ENCODE measurements at places on chromosomes 4 and X.

DNA sequence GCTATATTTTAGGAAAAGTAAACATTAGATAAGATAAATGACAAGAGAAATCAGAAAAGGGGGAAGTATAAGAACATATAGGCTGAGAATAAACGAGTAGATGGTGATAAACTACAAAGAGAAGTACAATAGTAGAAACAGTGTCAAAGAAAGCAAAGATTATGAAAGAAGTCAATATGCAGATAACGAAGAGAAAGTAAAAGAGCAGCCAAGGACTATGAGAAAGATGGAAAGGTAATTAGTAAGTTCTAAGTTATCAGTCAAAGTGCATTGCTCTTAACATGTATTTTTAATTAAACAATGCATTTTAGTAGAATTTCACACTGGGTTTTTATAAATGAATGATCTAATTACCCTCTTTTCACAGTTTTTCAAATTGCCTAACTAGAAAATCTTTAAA, 1801.3 kb upstream of the PCDH10 start:
- no peak for DNase-seq

DNA sequence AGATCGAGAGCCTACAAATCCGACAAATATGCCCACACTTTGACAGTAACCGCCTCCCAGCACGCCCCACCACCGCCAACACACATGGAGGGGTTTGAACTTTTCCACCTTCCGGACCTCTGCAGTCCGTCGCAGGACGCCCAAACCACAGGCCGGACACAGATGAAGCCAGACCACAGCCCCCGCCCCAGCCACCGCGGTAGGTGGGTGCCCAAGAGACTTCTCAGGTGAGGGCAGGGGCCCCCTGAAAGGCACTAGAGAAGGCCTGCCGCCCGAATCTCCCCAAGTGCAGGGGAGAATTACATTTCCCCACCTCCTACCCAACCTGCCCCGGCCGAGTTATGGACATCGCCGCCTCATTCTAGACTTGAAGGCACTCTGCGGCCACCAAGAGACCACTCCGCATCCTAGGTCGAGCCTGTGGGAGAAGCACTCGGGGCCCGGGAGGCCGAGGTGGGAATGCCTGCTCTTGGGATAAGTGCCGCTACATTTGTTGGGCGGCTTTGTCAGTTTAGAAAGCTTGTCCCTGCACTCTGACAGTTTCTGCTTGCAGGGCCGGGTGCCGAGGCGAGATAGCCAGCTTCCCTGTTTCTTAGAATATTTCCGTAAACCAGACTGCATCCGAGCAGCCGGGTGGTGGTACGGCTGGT, 21.5 kb downstream of the HAND2 start:
- DNase-seq = no peak

DNA sequence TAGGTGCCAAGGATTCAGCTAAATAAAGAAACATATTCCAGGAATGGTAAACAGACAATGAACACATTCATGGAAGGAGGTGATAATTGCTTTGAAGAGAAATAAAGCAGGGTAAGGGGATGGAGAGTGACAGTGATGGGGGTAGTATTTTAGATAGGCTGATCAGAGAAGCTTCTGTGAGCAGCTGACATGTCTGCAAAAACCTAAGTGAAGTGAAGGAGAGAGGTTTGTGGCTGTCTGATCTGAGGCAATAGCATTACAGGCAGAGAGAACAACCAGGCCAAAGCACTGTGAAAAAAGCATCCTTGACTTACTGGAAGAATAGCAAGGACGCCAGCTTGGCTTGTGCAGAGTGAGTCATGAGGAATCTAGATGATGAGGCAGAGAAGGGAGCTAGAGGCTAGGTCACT, 271.9 kb upstream of the GATB start:
- DNase-seq = no peak

DNA sequence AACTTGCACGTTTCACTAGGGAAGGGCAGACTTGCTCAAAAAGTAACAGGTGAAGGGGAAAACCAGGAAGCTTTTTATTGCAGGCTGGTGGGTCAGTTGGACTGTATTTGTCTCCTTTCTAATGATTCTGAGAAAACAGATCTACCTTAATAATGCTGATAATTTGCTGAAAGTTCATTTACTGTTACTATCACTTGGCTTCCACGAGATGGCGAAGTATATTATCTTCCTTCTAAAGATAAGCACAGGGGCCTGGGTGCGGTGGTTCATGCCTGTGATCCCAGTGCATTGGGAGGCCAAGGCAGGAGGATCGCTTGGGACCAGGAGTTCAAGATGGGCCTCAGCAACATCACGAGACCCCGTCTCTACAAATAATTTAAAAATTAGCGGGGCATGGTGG, 16.4 kb downstream of the CCKAR start:
- no peak for DNase-seq

- no peak for DNase-seq
Observed at GRCh38 chrX:102154900-102155805, 624 bp downstream of the BEX5 start.

DNA sequence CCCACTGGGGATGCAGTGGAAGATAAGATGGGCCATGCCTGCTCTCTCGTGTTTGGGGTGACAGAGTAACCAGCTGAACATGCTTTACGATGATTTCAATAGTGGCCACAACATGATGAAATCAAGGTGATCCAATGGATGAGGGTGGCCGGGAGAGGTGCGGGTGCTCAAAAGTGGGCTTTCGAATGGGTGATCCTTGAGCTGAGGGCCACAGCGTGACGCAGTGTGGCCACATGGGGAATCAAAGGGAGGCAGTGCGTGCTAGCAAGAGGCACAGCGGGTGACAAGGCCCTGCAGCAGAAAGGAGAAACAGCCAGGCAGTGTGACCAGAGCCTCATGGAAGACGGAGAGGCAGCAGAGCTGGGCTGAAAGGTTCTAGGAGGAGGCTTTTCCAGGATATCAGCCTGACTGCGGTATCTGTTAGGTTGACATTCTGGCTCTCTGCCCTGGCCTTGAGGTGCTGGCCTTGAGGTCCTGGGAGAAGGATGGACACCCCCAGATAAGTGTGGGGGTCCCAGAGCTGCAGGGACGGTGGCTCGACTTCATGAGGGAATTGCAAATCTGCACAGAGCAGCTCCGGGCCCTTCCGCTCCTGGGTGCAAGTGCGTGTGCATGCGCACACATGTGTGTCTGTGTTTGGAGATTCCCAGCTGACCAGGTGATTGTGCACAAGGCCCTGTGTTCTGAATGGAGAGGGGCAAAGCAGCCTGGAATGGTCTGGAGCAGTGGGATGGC, 38.0 kb upstream of the GPR78 start:
- DNase-seq = no peak

- DNase-seq = no peak
Observed at GRCh38 chrX:143500751-143501150, 16.5 kb downstream of the SPANXN3 start.

GRCh38 chr4:17512973-17513665, 1.2 kb upstream of the QDPR start:
- no peak for DNase-seq

DNA sequence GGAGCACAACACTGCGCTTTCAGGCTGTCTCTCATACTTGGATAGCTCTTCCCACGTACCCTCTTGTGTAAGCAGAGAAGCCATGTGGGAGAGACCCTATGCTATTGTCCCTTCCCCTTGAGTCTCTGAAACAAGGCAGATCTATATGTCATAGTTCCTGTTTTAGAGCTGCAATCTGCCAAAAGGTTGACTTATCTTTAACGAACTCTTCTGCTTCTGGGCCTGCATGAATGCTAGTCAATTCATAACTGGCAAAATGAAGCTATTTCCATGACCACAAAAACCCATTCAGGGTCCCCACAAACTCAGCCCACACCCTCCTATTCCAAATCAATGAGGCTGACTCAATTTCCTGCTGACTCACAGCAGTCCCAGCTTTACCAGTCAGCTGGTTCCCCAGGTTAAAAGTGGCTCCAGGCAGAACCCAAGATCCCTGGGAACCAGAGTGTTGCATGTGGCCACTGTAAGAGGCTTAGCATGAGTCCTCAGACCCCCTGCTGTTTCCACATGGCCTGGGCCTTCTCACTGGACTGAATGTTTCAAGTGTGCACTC, 25.3 kb upstream of the SOD3 start:
- DNase-seq = no peak

DNA sequence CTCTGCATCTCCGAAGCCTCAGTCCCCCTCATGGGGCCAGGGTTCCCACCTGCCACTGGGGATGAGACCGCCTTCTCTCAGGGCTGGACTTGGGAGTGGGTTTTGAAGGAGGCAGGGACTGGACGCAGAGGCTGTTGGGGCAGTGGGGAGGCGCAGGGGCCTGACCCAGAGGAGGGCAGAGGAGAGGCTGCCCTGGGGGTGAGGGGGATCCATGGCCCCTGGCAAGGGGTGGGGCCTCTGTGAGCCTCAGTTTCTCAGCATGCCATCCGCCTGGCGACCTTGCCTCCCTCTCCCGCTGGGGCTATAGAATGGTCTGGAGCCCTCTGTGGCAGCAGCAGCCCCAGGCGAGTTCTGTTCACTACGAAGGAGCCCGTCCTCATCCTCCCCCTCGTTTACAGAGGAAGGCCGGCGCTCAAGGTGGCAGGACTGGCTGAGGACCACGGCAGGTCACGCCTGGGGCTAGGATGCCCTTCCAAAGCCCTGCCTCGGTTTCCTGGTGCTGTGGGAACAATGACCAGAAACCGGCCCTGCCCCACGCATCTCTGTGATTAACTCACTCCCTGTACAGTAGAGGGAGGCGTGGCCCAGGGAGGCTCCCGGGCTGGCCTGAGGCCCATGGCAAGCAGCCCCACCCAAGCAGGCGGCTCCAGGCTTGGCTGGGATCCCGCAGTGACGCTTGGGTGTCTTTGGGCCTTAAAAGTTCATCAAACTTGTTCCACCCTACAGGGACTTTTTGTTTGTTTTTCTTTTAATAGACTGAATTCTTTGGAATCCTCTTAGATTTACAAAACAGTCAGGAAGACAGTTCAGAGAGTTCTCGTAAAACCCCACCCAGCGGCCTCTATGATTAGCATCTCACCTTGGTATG, 16.0 kb upstream of the SH3TC1 start:
- no peak for DNase-seq

- no peak for DNase-seq
Observed at GRCh38 chr4:159434114-159434870, 331.4 kb downstream of the RAPGEF2 start.

GRCh38 chr4:56416349-56416748, 19.1 kb downstream of the PPAT start:
- DNase-seq = no peak

DNA sequence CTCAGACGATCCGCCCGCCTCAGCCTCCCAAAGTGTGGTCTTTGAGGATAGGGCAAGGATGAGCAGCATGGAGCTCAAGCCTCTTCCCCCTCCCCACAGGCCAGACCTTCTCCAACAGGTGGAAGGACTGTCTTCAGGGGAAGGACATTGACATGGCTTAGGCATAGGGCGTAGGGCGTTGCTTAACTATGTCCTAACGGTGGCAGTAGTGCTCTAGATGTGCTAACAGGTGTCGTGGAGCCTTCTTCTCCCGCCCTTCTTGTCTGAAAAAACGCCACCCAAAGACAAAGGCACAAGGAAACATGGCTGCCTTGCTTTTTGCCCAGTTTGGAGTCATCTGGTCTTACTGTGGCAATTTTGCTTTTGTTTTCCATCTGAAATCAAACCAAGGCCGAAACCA, 219.8 kb downstream of the OR13H1 start:
- DNase-seq = no peak

GRCh38 chrX:84153538-84153937, 34.5 kb downstream of the RPS6KA6 start:
- no peak for DNase-seq

DNA sequence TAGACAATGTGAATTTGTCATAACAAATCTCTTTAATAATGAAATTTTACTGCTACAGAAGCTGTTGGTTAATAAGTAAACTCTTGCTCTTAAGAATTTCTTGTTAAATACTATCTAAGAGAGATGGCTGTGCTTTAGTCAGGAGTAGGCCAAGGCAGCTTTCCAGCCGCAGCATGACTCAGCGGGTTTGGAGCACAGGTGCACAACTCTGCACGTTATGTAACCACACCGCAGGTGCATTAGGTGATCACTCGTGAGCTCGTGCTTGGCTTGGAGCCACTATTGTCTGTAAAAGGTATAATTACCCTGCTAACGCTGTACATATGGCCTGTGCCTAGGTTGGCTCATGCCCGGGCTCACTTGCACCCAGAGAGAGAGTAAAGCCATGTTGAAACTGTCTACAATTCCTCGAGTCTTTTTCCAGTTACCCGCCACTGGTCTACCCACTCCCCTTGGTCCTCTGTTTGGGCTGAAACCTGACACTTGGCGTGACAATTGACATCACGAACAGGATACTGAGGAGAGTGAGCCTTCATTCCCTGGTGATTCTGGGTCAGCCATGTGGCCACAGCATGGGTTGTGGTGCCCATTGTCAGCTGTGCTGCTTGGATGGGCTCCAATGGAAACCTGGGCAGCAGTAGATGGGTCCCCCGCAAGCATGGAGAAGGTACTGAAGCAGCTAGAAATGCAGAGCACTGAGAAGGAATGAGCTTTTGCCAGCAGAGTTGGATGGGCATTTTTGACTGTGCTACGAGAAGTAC, 18.4 kb upstream of the ANAPC4 start:
- peak; percentile 12 for DNase-seq

DNA sequence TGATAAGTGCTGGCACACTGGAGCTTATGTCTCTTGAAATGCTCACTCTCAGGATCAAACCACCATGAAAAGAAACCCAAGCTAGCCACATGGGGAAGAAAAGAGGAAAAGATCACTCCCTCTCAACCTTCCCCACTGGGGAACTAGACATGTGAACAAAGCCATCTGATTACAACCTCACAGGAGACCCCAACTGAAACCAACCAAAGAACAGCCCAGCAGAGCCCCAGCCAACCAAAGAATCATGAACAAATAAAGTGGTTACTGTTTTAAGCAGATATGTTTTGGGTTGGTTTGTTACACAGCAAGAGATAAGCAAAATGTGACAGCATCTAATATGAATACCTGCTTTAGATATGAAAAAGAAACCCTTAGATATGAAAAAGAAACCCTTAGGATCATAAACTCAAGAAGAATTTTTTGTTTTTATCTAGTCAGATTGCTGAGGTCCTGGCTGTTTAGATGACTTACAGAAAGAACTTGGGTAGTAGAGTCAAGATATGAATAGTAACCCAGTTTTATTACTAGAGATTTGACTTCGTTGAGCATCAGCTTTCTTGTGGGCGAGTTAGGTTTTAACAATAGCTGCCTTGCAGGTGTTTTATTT, 23.7 kb upstream of the TLR7 start:
- no peak for DNase-seq

- DNase-seq = no peak
Observed at GRCh38 chr4:111266937-111267336, 644.1 kb upstream of the PITX2 start.

- no peak for DNase-seq
Observed at GRCh38 chr4:80393246-80393969, 57.9 kb downstream of the CFAP299 start.

GRCh38 chrX:46180258-46180687, 364.9 kb downstream of the ZNF674 start:
- DNase-seq = peak; percentile 1

GRCh38 chr4:60723796-60724195, 476.3 kb upstream of the ADGRL3 start:
- no peak for DNase-seq

GRCh38 chr4:15418956-15419355, 8.9 kb upstream of the C1QTNF7 start:
- DNase-seq = no peak

DNA sequence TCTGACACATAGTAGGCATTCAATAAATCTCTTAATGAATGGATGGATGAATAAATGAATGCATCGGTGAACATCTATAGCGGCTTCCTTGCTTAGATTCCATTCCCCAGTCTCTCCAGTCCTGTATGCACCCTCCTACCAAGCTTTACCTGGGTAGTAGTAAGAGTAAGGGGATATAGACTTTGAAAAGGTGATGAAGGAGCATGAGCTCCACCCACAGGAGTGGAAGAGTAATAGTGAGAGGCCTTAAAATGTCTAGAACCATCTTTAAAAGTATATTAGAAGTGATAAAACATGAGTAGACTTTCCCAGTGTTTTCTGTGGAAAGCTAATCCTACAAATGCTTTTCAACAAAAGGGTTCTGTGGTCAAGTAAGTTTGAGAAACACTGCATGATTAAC, 35.5 kb upstream of the GPC3 start:
- DNase-seq = no peak

All from NCI-H2171 (cell line).